ENCODE measurements at places on chromosomes 7 and 10.

DNA sequence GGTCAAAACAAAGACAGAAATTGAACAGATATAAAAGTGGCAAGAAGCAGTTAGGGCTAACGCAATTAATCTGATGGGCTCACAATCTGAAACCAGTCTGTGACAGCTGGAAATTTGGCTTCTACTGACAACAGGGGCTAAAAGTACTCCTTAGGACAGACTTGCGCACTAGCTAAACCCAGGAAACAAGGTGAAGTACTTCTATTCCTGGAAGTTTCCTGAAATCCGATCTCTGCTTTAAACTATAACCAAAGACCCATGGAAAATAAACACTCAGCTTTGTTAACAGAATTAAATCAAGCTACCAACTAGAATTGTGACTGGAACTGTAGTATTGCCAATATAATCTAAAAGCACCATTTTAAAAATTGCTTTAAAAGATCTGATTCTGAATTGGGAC, 520.2 kb upstream of the ZWINT start:
- no peak for DNase-seq

DNA sequence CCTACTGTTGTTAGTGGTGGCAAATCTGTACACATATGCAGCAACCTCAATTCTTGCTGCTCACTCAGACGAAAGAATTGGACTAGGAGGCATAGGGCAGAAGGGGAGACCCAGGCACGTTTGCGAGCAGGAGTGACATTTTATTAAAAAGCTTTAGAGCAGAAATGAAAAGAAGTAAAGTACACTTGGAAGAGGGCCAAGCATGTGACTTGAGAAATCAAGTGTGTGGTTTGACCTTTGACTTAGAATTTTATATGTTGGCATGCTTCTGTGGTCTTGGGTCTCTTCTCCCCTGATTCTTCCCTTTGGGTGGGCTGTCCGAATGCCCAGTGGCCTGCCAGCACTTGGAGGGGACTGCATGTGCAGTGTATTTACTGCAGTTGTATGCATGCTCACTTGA, 205.5 kb upstream of the SEMA3D start:
- no peak for DNase-seq

DNA sequence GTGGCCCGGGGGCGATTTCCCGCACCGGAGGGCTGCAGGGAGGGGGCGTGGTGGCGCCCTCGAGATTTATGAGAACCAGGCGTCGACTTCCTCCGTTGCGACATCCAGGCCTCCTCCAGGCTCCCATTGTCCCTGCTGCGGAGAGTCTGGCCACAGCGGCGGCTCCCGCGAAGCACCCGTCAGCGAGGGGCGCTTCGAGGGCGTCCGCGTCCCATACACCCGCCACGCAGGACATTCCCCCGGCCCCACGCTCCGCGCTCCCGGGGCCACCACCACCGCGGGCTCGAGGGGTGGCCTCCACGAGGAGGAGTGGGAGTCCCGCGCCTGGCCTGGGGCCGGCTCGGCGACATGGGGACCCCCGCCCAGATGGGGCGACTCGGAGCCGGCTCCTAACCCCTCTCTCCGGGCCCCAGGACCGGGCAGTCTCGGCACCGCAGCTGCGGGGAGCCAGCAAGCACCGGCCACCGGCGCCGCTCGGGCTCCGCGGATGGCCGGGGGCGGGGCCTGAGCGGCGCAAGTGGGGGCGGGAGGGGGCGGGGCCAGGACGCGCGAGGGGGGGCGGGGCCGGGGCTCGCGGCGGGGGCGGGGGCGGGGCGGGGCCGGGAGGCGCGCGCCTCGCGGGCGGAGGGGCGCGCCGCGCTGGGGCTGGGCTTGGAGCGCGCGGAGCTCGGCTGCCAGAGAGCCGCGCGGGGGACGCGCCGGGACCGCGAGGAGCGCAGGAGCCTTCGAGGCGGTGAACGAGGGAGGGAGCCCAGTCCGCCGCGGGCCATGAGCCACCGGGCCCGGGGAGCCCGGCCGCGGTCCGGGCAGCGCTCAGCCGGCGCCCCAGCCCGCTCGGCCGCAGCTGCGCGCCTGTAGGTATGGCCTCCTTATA, at the start of gene SH2B2:
SH2B2 (plus strand) TSS at position 632 of the 874 bp plus-strand sequence. CDS start 13,683 bp downstream, outside the sequence.
- DNase-seq, result no peak

- no peak for DNase-seq
These were observed 24.0 kb downstream of the WAPL start for GRCh38 chr10:86497621-86498020.

DNA sequence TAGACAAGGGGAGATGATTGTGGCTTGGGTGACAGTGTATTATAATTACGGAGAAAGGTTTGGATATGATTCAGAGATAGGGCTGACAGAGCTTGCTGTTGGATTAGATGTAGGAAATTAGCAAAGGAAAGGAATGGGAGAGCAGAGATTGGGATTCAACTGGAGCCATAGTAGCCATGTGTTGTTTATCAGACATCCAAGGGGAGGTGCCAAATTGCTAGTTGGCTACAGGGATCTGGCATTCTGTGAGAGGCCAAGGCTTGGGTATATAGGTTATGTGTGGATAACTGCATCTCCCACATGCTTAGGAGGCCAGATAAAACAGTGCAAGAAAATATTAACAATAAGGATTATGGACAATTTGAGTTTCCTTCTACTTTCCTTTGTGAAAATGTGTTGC, 34.9 kb downstream of the CSGALNACT2 start:
- no peak for DNase-seq

- DNase-seq, result no peak
These were observed 51.8 kb downstream of the TCF7L2 start for GRCh38 chr10:113001599-113002448.

GRCh38 chr7:47100817-47101435, 481.0 kb downstream of the TNS3 start:
- DNase-seq, result no peak

All from stimulated activated CD8-positive, alpha-beta memory T cell treated with anti-CD3 and anti-CD28 coated beads, Interleukin-4, amount 100 ng/mL, for 1 hour (primary cell).